Foreskin melanocyte (primary cell): ENCODE measurements at places on chromosomes 12 and 14.

GRCh38 chr12:116689979-116690744 lies 47.7 kb downstream of the SPRING1 start:
- no peak for DNase-seq

GRCh38 chr12:12442548-12443071 lies 85.7 kb downstream of the BORCS5 start:
- DNase-seq: no peak

DNA sequence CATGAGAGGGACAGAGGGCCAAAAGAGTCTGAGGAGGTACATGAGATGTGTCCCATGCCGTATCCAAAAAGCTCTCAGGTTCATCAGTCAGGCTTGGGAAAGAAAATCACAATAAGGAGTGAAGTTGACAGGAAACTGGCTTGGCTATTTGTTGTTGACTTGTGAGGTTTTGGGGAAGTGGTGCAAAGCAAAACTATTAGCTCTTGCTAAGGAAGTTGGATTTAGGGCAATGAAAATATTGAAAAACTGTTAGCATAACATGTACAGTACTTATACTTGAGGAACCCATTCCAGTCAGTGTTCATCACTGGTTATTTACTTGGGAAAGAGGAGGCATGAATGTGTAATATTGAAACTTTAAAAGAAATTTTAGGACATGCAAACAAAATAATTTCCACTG lies 145.9 kb downstream of the DUSP6 start:
- no peak for DNase-seq

GRCh38 chr12:126171937-126172559 lies 1106.8 kb downstream of the AACS start:
- DNase-seq: no peak

GRCh38 chr12:76848132-76848531 lies 30.7 kb downstream of the CSRP2 start:
- no peak for DNase-seq
